Frontal cortex (tissue), 4 donors: ENCODE measurements at places on chromosomes 13 and 19. TPM values are rescaled to one million over a fixed set of nuclear protein-coding genes. Genes with fewer than 3 reads are reported as not detected.

Gene ERICH4
- not detected for total RNA-seq

Gene KLK3
- not detected for total RNA-seq

Gene CPB2
- total RNA-seq = not detected

Gene ETFB
- total RNA-seq = 41.2 TPM

Gene COPE
- total RNA-seq = 92.5 TPM

Gene KASH5
- total RNA-seq = not detected

Gene ZNF816
- 2.4 TPM for total RNA-seq

Gene SLC5A5
- total RNA-seq = 2.9 TPM

Gene PRX
- 1.2 TPM for total RNA-seq

Gene ZNF540
- total RNA-seq = 21.6 TPM

Gene RNASEH2A
- total RNA-seq = 15.9 TPM

Gene RFXAP
- total RNA-seq = 5.3 TPM

Gene CCDC70
- not detected for total RNA-seq

Gene PTGER1
- total RNA-seq = not detected

Gene PLIN5
- total RNA-seq = 0.82 TPM

Gene KLK2
- total RNA-seq = not detected

Gene PTPRH
- 0.41 TPM for total RNA-seq

Gene MAG
- total RNA-seq = not detected

Gene CDX2
- not detected for total RNA-seq

Gene ADM5
- 0.82 TPM for total RNA-seq

Gene OR7C1
- not detected for total RNA-seq

Gene MCF2L
- total RNA-seq = 137 TPM

Gene F2RL3
- under 0.01 TPM for total RNA-seq

Gene SGCG
- 0.82 TPM for total RNA-seq

Gene CEACAM5
- not detected for total RNA-seq

Gene GSX1
- total RNA-seq = 0.41 TPM

Gene GPR12
- 39.5 TPM for total RNA-seq

Gene CKM
- not detected for total RNA-seq

Gene NTN5
- not detected for total RNA-seq

Gene CYP4F2
- total RNA-seq = not detected

Gene ZSCAN4
- not detected for total RNA-seq

Gene NPHS1
- 1.2 TPM for total RNA-seq

Gene CGB2
- total RNA-seq = not detected

Gene GIPC3
- total RNA-seq = under 0.01 TPM
